Activated T-helper 1 cell treated with Interleukin-2 at 50 U/mL for 16 hours (primary cell): ENCODE measurements at places on chromosomes 1 and 21.

DNA sequence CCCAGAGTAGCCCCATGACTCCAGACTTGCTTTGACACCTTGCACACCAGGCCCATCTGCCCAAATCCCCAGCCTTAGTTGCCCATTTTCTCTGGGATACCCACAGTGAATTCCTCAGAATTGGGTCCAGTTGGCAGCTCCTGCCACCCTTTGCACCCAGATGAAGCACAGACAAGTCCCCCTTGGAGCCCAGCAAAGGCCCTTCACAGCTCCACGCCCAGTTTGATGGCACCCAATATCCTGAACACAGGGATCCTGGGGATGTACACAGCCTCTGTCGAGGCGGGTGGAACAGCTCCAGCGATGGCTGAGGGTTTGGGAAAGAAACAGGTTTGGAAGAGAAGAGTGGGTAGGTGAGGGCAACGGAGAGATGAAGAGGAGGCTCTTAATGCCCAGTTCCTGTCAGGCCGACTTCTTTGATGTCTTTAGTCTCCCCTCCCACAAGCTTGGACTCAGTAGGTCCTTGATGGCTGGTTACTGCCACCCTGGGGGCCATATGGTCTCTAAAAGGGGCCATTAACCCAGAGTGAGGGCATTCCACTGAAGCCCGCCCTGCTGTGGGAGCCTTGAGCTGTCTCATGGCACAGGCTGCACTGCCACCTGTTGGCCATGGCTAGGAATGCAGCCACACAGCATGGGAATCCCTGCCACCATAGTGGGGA is 21.7 kb downstream of the TMEM53 start:
- peak; percentile 54 for DNase-seq

DNA sequence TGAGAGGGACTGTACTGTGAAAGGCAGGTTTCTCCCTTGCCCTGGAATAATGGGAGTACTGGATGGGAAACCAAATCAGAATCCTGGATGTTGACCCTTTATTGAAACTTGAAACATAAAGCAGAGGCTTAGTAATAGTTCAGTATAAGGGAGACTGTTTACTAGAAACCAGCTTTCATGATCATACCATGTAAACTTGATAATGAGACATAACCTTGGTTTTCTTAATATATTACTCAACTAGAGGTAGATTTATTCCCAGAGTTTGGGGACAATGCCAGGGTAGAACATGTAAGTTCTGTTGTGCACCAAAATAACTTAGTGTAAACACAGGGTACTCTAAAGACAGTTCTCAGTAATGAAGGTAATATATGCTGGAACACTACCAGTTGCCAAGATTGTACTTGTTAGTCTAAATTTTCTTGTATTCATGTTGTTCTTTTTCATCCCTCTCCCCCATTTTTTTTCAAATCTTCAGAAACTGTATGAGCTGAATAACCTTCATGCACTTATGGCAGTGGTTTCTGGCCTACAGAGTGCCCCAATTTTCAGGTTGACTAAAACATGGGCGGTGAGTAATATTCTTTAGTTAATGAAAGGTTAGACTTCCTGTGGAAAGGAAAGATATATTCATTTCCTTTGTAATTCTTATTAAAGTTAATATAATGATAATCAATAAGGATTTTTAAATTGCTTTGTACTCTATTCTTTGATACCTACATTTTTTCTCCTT is 49.6 kb downstream of the ANGPTL1 start:
- DNase-seq: no peak

DNA sequence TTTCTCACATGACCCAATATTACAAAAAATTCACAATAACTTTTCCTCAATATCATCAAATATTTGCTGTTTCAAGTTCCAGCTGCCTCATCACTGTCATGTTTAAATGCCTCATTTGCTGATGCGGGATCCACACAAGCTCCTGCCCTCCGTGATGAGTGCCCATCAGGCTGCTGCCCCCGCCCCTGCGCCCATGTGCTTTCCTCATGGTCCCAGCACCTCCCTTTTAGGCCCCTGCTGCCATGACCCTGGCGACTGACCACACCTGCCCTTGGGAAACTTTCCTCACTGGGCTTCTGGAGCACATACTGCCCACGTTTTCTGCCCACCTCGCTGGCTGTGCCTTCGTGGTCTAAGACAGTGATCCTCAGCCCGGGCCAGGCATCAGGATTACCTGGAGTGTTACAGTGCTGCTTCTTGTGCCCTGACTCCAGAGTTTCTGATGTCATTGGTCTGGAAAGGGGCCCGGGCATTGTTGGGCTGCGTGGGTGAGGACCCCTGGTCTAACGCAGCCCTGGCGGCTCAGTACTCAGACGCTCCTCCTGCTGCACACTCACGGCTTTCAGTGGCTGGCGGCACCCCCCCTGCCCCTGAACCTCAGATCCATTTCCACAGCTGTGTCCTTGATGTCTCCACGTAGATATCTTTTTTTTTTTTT is 20.5 kb downstream of the PLEKHM2 start:
- no peak for DNase-seq

- no peak for DNase-seq
These were observed 35.7 kb upstream of the HLX start for GRCh38 chr1:220843481-220844011.

GRCh38 chr1:10939654-10940450 is 72.6 kb upstream of the TARDBP start:
- DNase-seq: no peak

- DNase-seq: no peak
These were observed 7.9 kb upstream of the MRPS15 start for GRCh38 chr1:36471830-36472641.

- no peak for DNase-seq
These were observed 51.5 kb upstream of the RAB3GAP2 start for GRCh38 chr1:220323717-220324116.

DNA sequence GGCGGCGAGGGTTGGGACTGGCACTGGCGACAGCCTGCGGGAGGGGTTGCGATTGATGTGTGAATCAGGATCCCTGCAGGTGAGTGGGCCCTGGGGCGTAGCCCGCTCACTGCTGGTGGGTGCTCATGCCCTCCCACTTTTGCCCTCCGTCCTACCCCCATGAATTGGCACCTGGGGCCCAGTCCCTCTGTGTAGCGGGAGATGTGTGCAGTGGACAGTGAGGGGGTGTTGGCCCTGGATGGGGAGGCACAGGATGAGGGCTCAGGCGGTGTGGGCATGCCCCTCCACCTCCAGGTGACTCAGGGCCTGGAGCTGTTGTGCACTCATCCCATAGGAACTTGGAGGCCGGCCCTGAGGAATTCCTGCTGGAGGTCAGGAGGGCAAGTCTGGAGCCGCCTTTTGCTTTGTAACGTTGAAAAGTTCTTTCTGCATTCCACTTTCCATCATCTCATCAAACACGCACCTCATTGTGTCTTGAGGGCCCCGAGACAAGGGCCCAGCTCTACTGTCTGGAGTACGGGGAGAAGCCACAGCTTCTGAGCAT is 3.0 kb downstream of the PEAR1 start:
- no peak for DNase-seq

DNA sequence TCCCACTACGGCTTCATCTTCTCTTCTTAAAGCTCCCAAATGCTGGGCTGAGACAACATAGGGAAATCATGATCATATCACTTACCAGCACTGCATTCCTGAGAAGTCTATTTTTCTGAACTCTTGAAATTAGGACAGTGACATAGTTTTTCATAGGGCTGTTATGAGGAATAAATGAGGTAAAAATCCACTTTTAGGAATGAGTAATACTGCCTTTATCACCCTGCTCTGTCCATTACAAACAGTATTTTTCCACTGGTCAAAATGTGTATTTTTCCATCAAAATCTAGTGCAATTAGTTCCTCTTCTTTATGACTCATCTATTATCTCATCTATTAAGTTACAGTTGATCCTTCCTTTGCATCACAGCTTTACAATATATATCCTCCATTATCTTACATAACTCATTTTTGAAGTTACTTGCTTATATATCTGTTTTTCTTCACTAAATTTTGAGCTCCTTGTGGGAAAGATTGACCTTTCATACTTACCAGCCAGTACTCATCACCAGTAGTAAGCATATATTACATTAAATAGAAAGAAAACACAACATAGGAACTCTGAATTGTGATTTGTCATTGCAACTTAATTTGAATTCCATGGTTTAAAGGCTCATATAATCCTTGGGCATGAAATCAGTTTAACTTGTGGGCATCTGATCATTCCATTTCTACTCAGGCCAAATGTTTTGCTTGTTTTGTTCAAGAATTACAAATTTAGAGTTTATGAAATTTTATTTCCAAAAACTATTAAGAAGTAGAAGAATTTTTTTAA is 37.1 kb downstream of the PRRX1 start:
- no peak for DNase-seq

- DNase-seq: no peak
These were observed 130.4 kb downstream of the HS2ST1 start for GRCh38 chr1:87044840-87045239.

DNA sequence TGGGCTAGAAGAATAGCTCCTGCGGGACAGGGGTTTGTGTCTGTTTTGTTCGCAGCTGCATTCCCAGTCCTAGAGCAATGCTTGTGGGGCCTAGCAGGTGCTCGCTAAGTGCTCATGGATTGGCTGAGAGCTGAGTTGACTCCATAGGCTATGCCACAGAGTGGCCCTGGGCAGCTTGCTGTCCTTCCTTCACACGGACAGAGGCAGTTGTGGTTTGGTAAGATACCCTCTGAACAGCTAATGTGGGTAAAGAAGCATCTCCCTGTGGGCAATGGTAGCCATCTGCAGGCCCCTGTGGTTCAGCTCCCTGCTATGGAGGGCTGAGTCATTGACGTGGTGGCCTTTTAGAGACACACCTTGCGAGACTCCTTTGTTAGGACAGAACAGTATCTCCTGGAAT is 23.5 kb upstream of the LBR start:
- no peak for DNase-seq

DNA sequence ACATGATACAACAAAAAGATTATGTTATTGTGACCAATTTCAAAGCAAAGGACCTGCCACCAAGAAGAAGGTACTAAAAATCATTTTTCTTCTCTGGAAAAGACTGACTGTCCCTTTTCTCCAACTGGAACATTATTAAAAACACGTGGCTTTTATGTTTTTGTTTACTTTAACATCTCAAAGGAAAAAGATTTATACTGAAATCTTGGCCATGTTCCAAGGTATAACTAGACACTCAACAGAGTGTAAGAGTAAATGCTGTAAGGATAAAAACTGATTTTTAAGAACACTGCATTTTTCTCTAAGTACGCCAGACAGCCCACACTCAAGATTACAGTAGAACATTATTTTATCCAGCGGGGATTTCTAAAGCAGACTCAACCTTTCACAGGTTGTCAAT is 62.1 kb downstream of the BRWD1 start:
- DNase-seq: no peak

GRCh38 chr1:202063093-202063492 is 52.7 kb downstream of the ELF3 start:
- no peak for DNase-seq
